ENCODE measurements at places on chromosomes 4 and X.

DNA sequence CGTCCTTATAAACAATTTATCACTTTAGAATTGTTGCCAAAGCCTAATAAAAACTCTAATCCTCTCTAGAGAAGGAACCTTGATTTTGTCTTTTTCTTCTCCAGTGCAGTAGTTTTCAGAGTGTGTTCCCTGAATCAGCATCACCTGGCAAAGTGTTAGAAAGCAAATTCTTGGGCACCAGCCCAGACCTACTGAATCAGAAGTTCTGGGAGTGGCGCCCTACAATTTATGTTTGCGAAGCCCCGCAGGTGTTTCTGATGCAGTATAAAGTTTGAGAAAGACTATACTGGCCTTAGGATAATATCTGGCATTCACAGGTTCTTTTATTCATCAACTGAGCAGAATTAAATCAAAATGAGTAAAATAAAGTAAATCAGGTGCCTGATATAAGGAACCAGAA lies 645.8 kb upstream of the ATOH1 start:
- no peak for DNase-seq

DNA sequence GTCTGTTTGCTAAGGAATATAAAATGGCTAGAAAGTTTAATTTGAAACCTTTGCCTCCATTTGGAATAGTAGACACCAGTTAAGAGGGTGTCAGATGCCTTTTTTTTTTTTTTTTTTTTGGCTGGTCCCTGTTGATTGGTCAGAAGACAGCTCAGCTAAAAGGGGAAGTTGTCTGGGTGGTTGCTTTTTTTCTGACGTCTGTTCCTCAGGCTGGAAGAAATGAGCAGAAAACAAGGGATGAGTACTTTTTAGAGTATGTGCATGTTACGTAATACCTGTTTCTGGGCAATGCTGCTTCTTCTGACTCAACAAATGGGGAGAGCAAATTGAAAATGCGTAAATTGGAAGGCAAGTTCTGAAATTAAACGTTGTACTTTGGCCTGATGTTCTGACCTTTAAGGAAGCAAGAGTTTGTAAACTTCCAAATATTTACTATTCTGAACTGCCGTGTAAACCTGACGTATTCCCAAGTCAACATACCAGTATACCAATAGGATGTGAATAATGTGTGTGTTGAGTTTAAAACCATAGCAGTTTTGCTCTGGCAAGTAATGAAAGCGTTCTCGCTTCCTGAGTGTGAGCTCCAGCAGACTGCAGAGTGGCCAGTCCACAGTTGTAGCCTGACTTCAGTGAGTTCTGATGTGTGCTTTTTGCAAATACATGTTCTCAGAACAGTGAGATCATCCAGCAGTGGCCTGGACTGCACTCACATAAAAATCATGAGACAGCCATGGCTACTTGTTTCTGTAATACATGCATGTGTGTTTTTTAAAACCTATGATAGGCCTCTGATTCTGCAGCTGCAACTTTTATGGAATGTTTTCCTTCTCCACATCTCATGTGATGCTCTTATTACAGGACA lies 1.7 kb downstream of the SAT1 start:
- no peak for DNase-seq

DNA sequence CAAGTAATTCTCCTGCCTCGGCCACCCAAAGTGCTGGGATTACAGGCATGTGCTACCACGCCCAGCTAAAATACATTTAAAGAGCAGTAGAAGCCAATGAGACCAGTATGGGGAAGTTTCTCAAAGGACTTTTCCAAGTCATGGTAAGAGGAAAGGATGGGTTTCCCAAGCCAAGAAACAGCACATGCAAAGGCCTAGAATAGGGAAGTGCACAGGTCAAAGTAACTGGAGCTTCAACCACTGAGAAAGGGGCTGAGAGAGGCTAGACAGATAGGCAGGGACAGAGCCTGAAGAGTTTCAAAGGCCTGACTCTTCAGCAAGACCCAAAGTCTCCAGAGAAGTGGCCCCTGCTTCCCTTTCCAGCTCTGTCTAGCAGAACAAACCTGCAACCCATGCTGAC lies 162.1 kb downstream of the CORIN start:
- no peak for DNase-seq

DNA sequence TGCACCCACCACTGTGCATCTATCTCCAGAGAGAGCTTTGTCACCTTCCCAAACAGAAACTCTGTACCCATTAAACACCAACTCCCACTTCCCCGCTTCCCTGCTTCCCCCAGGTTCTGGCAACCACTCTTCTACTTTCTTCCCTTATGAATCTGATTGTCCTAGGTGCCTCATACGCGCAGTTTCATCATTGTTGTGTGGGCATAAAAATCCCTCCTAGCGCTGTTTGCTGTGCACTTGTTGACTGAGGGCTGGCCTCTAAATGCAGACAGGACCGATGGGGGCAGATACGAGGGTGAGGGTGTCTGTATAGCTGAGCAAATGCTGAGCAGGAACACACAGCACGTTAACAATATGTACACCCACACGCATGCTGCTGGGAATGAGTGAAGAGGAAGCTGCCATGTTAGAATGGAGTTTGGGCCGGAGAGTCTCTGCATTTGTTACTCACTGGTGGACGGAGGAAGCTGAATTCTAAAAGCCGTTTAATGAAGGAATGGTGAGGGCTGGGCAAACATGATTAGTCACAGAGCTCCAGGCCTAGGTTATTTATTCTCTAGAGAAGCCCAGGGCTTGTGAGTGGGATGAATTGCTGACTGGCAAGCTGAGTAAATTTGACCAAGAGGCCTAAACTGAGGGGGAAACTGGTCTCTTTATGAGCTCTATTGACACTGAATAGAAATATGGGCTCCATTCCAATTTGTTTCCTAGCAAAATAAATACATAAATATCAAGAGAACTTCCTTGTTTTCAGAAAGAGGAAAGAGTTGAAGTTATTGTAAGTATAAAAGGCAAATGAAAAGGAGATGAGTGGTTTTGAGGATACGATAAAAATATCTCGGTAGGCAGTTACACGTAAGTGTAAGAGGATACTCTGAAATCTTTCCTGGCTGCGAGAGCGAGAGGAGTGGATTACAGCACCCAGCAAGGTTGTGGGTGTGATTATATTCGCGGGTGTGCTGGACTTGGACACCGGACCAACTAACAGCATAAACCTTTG lies 95.9 kb upstream of the RPS6KA3 start:
- DNase-seq, result no peak

GRCh38 chrX:57977992-57978391 lies 67.7 kb upstream of the ZXDA start:
- DNase-seq, result no peak

DNA sequence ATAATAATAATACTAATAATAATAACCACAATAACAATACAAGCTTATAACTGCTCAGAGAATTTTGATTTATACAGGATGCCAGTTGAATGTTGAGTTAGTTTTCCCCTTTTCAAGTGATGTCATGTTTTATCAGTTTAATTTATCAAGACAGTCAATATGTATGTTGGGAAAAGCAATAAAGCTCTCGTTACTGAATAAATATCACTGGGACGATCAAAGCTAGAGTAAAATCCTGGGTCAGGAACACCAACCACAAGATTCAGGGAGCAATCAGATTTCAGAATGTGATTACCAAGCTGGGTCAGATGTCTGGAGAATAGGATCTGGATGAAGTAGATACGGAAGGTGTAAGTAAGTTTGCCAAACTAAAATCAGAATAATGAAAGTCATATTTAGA lies 179.6 kb downstream of the GRID2 start:
- DNase-seq, result no peak

DNA sequence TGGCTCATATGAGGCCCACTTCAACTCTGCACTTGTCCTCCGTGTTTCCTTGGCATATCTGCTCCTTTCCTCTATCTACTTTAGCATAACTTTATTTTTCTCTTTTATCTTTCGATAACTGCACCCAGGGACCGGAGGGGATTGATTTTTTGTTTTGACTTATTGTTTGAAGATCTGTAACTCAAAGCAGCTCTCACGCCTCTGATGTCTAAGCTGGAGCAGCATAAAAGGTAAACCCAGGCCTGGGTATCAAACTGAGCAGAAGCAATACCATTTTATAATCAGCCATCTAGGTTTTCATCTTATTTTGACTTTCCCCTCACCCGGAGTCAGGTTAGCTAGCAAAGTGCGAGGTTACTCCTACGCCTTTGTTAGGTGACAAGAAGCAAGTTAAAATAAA lies 28.4 kb downstream of the LEF1 start:
- no peak for DNase-seq

- DNase-seq, result no peak
Measured at GRCh38 chr4:112251019-112251643, 19.5 kb downstream of the AP1AR start.

DNA sequence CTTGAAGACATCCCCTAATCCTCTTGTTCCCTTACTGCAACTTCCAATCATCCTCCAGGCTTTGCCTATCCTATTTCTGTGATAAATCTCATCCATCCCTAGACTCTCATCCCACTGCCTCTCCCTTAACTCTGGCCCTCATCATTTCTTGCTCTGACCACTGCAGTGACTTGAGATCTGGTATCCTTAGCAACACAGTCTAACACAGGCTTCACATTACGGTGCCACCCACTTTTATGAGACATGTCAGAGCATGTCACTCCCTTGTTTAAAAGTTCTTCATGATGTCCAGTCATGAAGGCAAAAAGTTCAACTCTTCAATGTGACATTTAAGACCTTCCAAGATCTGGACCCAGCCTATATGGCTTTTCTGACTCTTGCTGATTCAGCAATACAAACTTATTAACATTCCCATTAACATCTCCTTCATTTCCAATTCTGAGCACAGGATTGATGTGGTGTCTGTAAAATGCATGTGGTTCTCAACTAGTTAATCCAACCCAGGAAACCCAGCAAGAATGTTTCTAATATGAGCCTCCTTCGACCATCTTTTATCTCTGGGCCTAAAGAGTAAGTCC lies 64.0 kb downstream of the OR13H1 start:
- DNase-seq, result no peak

- DNase-seq, result no peak
Measured at GRCh38 chr4:111854494-111855087, 290.7 kb upstream of the FAM241A start.

GRCh38 chrX:150293311-150294013 lies 69.7 kb upstream of the MAMLD1 start:
- no peak for DNase-seq

GRCh38 chrX:80423744-80424143 lies 3.5 kb downstream of the TENT5D start:
- DNase-seq, result no peak

DNA sequence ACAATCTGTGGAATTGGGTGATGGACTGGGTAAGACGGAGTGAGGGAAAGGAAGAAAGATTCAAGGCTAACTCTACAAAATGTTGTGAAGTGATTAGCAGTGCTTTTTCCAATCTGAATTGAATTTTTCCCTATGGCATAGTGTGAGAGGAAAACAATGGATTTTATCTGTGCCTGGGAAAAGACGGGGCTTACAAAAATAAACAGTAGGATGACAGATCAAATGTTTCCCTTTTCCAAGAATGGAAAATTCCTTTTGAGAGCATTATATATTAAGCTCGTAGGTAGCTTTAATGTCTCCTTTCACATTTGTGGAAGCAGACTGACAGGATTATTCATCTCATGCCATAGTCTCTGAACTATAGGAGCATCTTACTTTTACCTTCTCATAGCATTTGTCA lies 27.8 kb downstream of the ATP11C start:
- DNase-seq, result no peak

- no peak for DNase-seq
Measured at GRCh38 chr4:137998666-137999429, 243.3 kb downstream of the SLC7A11 start.

- DNase-seq, result no peak
Measured at GRCh38 chrX:72313707-72314641, 8.3 kb upstream of the CITED1 start.

DNA sequence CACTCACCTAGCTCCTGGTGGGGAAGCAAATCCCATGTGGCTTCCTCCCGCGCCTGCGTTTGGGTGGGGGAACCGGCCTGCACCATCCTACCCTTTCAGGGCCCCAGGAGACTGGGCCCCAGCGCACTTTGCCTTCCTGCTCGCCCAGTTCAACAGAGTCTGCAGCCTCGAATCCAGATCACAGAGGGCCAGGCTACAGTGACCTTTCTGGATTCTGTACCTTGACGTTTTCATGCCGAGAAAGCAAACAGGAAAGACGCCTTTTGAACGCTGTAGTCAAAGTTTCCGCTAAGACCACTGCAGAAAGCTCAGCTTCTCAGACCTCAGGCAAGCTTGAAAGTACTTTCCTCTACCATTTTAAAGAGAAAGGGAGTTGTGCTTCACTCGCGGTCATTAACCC lies 7.4 kb upstream of the BEND2 start:
- DNase-seq, result no peak

GRCh38 chr4:13963601-13964000 lies 336.1 kb upstream of the BOD1L1 start:
- DNase-seq, result no peak

- no peak for DNase-seq
Measured at GRCh38 chrX:43969504-43970501, 3.4 kb downstream of the NDP start.

DNA sequence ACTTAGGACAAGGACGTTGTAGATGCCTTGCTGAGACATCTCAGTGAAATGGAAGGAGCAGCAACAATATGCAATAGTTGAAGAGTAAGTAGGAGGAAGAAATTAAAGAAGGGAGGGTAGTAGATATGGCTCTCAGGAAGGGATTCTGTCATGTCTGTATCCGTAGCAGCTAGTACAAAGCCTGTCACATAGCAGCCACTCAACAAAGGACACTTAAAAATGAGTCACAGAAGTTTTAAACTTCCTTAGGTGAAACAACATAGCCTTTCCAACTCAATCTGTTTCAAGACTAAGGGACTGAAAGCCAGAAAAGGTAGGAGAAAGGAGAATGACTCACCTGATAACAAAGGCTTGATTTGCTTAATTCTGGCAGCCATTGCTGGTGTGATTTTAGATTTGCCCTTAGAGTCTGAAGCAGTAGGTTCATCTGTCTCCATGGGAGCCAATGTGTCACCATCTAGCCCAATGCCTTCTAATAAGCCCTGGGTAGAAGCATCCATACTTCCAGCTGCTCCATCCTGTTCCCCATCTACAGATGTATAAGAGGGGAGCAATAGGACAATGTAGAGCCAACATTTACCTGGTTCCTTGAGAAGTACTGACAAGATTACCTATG lies 86.6 kb downstream of the HUWE1 start:
- no peak for DNase-seq

GRCh38 chr4:612052-612748 lies 13.2 kb upstream of the PDE6B start:
- DNase-seq, result no peak

DNA sequence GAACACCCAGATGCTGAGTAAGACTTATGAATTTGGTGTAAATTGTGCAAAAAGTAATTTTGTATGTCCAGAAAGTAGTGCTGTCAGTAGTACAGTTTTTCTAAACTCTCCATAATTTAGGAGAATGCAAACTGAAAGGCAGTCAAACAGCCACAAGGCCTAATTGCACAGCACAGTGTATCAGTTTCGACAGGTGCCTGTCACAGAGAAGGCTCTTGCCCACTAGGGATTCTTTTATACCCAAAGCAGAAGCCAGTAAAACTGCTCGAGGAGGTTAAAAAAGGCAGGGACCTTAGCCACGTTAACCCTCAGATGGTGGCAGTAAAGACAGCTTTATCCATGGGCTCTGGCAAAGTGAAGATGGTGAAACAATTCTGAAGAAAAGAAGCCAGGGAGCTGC lies 69.4 kb upstream of the GATB start:
- no peak for DNase-seq

All from activated T-helper 1 cell treated with anti-CD3 and anti-CD28 coated beads, Interleukin-2, amount 50 U/mL, for 16 hours (primary cell).